ENCODE measurements at places on chromosomes 7 and 10.

- DNase-seq = no peak
These were observed 8.4 kb upstream of the TMEM254 start for GRCh38 chr10:80070057-80070456.

- DNase-seq = no peak
These were observed 7.0 kb upstream of the TRDMT1 start for GRCh38 chr10:17208476-17208875.

- DNase-seq = no peak
These were observed 20.8 kb upstream of the INSIG1 start for GRCh38 chr7:155276800-155277375.

- DNase-seq = peak; percentile 3
These were observed 97.7 kb upstream of the TCF7L2 start for GRCh38 chr10:112852306-112852705.

- no peak for DNase-seq
These were observed 24.8 kb downstream of the CDCA7L start for GRCh38 chr7:21920936-21921335.

DNA sequence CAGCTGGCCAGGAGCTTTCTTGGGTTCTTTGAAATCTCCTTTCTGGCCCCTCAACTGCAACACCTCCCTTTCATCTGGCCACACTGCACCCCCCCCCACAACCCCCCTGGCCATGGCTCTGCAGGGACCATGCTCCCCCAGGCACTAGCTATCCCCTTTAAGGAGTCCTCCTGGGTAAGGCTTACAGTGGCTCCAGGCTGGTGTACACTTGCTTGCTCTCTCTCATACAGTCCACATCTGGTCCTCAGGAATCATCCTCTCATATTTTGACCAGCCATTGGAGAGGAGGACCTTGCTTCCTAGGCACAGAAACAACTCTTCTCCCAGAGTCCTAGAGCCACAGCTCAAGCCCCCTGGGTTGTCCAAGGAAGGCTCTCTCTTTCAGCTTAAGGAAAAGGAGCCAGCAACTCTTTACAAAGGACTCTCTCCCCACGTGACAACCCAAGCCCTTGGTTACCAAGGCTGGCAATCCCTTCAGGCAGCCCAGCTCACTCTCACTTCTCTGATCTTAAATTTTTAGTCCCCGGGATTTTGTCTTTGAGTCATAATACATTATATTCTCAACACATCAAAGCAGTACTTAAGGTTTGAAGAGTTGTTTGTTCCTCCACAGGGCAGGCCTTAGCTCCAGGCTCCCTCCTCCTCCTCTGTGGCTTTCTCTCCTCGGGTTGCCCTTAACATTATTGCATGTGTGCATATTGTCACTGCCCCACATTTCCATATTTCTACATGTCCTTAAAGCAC is 9.9 kb downstream of the GARIN1A start:
- DNase-seq = no peak

GRCh38 chr7:31646942-31647341 is 40.1 kb upstream of the PPP1R17 start:
- no peak for DNase-seq

DNA sequence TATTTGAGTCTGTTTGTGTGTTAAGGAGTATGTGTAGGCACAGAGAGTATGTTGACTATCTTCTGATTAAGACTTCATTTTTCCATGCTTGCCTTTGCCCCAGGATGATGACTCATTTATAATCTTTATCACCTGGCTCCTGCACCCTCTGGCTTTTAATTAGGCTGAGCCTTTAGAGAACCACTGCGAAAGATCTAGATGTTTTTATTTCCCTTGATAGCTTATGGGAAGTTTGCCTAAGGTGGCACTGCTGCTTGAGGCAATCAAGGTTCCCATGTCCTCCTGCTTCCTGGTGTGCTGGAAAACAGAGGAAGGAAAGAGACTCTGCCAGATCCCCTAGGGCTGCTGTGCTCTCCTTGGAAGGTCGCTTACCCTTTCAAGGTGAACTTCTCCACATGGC is 114.6 kb downstream of the ARL4A start:
- DNase-seq = no peak

- no peak for DNase-seq
These were observed 34.9 kb upstream of the PTF1A start for GRCh38 chr10:23157239-23157681.

DNA sequence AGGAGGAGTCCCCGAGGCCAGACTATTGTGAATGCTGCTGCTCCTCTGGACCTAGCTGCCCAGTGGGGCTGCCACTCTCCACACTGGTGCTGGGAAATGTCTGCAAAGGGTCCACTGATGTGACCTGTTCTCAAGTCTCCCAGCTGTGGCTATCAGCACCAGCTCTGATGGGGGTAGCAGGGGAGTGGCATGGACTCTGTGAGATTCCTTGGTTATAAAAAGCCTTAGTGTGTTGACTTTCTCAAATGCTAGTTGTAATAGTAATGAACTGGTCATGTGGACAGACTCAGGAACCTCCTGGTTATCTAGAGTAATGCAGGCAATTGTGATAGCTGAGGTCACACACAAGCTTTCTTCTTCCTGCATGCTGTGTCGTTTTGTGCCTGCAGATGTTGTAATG is 34.1 kb upstream of the ARMC3 start:
- DNase-seq = no peak

DNA sequence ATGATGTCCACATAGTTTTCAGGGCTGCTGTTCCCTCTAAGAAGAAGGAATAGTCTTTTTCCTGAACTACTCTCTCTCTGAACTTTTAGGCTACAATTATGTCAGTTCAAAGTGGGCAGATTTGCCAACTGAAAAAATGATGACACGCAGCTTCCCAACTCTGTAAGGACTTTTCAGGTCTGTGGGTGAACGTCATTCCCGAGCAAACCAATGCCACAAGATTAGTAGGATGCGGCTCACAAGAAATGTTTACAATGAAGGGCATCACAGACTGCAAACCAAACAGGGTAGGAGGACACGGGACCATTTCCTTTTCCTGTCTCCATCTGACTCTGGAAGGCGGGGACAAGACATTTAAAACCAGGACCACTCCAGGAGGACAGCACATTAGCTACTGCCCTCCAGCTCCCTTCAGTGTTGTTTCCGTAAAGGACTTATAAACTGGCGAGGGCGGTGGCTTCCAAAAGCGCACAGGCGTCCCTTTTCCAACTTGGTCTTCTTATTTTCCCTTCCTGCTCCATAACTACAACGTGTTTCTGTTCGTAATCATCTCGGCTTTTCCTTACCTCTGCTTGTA is 539 bp upstream of the MKLN1 start:
- DNase-seq = no peak

DNA sequence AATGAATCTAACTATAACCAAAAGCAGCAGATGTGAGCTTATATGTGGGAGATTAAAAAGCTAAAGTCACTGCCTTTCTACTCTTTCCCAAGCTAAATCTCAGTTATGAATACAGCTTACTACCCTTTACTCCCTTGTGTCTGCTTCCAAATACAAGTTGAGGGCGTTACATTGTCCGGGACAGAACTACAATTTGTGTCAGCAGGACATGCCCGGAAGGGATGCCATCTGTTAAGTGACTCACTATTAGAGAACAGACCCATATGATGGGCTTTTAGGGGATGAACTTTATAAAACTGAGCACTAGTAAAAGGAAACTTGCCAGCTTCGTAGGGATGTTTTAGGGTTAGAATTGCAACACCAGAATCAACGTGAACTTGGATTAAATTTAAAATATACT is 299.7 kb upstream of the CSTF2T start:
- no peak for DNase-seq

GRCh38 chr10:128499486-128499885 is 373.3 kb upstream of the MKI67 start:
- no peak for DNase-seq

DNA sequence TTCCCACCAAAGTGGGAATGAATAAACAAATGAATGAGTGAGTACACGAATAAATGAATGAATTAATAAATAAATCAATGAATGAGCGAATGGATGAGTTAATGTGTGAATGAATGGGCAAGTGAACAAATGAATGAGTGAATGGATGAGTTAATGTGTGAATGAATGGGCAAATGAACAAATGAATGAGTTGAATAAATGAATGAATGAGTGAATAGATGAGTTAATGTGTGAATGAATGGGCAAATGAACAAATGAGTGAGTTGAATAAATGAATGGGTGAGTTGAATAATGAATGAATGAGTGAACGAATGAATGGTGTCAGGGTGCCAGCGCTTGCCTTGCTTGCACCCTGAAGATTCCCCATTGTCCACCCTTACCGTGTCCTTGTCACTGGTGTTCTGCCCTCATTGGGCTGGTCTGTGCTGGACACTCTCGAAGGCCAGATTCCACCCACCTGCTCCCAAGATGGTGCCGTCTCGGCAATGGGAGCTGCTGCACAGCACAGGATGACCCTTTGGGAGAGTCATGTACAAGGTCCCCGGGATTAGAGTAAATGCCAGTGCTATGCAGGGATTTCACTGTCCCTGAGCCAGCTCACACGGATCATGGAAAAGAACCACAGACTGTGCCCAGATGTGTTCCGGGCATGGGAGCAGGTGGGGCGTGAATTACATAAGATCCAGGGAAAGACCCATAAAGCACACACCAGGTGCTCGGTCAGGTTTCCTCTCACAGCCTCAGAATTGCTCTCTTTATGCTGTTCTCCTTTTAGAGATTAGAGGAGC is 83.2 kb downstream of the CAMK1D start:
- DNase-seq = no peak

DNA sequence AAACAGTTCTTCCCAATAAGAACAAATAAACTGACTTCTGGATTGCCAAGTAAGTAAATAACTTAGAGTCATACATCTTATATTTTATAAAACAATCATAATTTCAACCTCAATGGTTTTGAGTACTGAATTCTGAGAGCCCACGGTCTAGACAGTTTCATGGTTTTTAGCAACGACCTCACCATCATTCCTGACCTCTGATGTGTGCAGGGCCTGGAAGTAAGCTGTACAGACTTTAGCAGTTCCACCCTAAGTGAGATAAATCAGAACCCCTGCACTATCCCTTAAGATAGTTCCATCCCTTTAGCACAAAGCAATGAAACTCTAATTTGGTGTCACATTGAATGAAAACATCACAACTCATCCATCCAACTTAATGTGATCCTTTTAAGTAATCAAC is 86.0 kb downstream of the NEBL start:
- DNase-seq = no peak

DNA sequence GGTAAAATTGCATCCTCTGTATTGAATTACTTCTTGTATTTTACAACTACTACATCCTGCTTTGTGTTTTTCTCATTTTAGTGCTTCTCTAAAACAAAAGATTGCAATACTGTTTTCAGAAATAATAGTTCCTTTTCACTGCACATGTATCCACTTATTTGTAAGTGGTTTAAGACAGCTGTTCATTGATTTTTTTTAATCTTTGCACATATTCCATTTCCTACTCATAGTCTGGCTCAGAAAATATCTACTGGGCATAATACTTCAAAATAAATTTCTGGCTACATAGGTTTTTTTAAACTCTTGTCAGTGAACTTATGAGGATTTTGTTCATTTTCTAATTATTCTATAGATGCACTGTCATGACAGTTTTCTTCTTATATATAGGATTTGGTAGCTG is 54.8 kb downstream of the SND1 start:
- DNase-seq = no peak

- DNase-seq = no peak
These were observed 681.3 kb downstream of the TNS3 start for GRCh38 chr7:46900312-46901263.

GRCh38 chr7:149856583-149856982 is 17.2 kb upstream of the ATP6V0E2 start:
- no peak for DNase-seq

DNA sequence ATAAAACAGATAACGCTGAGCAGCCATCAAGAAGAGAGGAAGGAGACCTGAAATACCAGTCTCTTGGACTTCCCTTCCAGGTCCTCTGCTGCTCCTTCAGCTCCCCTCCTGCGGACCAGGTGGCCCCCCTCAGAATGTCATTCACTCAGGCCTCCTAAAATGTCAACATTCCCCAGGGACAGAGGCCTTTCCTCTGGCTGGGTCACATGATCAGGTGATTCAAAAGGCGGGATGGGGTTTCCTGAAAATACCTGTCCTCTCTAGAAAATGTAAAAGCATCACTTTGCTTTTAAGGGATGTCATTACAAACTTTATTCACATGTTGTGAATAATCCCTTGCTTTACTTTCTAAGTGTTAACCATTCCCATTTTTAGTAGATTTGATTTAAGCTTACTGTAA is 311.1 kb downstream of the INHBA start:
- DNase-seq = no peak

DNA sequence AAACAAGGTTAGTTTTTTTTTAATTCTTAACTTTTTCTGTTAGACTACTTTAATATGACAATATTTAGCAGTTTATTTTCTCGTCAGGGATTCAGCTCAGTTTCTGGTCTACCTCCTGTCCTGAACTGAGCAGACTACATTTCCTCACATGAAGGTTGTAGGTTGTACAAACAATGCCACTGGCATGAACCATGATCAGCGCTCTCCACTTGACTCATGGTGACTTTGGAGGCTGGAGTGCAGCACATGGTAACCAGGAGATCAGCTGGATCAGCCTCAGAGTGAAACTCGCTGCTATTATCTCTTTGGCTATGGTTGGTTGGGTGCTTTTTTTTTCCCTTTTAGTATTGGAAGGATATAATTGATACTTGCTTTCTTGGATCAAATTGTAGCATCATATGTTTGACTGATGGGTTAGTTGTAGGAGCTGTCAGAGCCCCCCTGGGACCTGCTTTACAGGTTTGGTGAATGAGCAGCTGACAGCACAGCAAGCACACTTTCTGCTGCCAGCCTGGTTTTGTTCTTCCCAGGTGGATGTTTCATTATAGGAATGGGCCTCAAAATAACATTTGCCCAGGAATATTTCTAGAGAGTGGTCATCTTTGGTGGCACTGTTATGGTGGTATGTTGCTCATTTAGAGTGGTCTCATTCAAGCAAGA is 556.4 kb downstream of the AUTS2 start:
- DNase-seq = no peak

GRCh38 chr10:17793823-17794644 is 15.1 kb upstream of the MRC1 start:
- DNase-seq = no peak

DNA sequence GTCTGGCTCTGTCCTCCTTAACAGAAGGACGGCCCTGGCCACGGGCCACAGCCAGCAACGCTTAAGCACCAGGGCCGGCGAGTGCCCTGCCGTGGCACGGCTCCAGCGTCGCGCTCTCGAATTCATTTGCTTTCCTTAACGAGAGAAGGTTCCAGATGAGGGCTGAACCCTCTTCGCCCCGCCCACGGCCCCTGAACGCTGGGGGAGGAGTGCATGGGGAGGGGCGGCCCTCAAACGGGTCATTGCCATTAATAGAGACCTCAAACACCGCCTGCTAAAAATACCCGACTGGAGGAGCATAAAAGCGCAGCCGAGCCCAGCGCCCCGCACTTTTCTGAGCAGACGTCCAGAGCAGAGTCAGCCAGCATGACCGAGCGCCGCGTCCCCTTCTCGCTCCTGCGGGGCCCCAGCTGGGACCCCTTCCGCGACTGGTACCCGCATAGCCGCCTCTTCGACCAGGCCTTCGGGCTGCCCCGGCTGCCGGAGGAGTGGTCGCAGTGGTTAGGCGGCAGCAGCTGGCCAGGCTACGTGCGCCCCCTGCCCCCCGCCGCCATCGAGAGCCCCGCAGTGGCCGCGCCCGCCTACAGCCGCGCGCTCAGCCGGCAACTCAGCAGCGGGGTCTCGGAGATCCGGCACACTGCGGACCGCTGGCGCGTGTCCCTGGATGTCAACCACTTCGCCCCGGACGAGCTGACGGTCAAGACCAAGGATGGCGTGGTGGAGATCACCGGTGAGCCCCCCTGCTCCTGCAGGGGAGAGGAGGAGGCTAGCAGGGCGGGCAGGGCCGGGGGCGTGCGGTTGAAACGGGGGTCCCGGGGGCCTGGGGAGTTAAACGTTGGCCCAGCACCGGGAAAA is at the start of gene HSPB1:
TSS of gene HSPB1 (plus strand) at position 327 of the 855 bp plus-strand sequence. CDS start at position 367, 40 bp downstream.
- peak; percentile 79 for DNase-seq
